ENCODE measurements at places on chromosomes 11 and 22.

- DNase-seq, result no peak
Observed at GRCh38 chr11:59787255-59787588, 23.4 kb downstream of the MRPL16 start.

GRCh38 chr22:42490243-42490832 lies 29.3 kb downstream of the RRP7A start:
- DNase-seq, result no peak

- DNase-seq, result peak; percentile 73
Observed at GRCh38 chr11:5600374-5600851, 4.0 kb downstream of the TRIM6 start.

DNA sequence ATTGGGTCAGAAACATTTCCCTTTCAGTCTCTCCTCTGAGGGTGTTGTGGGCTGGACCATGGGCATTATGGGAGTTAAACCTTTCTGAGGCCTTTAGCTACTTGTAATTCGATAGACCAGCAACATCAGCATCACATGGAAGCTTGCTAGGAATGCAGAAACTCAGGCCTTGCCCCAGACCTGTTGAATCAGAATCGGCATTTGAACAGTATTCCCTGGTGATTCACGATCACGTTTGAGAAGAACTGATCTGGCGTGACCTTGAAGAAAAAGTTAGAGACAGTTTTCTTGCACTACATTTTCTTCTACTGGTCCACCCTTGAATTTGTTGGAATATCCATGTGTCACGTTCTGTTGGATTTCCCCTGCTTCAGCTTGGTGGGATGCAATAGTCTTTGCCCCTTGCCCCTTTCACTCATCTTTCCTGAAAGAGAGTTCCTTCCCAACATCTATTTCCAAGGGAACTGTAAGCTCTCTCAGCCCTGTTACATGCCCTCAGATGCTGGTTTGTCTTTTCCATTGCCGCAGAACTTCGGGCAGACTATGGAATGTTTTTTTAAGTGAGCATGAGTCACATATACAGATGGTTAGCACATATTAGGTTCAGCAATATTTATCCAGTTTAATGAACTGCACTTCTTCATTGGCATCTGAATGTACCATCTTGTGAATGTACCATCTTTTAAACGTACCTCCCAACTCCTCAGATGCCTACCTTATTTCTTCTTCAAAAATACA lies 23.9 kb downstream of the EHF start:
- no peak for DNase-seq

- DNase-seq, result no peak
Observed at GRCh38 chr11:112744041-112744440, 217.2 kb upstream of the NCAM1 start.

- no peak for DNase-seq
Observed at GRCh38 chr11:117862019-117862725, 14.3 kb downstream of the FXYD6 start.

- no peak for DNase-seq
Observed at GRCh38 chr22:37681001-37681424, 5.1 kb upstream of the NOL12 start.

DNA sequence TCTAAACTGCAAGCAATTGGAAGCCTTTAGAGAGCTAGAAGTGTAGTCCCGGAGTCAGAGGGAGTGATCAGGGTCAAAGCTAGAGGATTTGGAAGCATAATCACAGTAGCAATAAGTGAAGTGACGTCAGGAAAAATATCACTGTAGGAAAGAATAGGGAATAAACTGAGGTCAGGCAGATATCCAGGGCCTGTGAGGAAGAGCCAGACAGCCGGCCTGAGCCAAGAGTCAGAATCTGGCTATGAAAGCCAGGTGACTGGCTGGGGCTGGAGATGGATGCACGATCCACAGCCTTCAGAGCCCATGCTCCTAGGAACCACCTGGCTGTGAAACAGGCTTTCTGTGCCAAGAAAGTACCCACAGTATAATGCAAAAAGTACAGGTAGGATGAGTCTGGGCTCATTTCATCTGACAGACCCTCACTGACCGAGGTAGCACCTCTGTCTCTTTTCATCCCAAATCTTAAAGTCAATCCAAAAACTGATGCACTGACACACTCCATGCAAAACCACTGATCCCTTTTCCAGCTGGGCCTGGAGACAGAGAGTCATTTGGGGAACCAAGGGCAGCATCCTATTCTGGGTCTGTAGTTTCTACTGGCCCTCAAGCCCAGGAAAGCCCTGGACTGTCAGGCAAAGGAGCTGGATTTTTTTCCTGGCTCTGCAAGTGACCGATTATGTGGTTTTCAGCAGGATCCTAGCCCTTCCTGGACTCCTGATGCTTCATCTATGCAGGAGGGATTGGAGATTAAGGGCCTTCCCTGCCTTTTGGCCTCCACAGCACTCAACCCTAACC lies 21.3 kb downstream of the TRIM66 start:
- no peak for DNase-seq

- DNase-seq, result no peak
Observed at GRCh38 chr11:512761-513595, 5.9 kb upstream of the RNH1 start.

DNA sequence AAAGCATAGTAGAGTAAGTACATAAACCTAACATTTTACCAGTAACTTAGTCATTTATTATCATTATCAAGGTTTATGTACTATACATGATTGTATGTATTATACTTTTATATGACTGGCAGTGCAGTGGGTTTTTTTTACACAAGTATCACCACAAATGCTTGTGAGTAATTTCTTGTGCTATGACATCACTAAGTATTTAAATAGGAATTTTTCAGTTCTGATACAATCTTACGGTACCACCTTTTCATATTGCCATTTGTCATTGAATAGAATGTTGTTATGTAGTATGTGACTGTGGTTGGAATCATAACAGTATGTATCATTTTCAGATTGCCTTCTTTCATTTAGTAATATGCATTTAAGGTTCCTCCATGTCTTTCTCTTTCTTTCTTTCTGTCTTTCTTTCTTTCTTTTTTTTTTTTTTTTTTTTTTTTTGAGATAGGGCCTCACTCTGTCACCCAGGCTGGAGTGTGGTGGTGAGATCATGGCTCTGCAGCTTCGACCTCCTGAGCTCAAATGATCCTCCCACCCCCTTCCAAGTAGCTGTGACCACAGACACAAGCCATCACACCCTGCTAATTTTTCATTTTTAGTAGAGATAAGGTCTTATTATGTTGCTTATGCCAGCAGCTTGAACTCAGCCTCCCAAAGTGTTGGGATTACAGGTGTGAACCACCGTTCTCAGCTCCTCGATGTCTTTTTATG lies 18.6 kb downstream of the ATM start:
- DNase-seq, result no peak

GRCh38 chr11:47062736-47063135 lies 113.9 kb downstream of the ARFGAP2 start:
- DNase-seq, result no peak

DNA sequence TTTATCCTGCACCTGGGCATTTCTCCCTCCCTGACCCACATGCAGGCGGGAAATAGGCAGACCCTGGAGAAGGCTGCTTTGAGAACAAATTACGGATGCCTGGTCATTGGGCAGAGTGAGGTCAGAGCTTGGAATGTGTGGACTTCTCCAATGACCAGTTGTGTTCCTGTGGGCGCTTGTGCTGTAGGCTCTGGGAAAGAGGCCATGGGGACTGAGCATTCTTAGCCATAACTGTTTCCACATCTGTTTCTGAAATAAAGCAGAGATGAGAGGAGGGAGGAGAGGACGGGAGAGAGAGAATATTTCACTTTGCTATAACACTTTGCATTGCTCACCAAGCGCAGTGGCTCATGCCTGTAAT lies 11.2 kb upstream of the TMEM184B start:
- no peak for DNase-seq

DNA sequence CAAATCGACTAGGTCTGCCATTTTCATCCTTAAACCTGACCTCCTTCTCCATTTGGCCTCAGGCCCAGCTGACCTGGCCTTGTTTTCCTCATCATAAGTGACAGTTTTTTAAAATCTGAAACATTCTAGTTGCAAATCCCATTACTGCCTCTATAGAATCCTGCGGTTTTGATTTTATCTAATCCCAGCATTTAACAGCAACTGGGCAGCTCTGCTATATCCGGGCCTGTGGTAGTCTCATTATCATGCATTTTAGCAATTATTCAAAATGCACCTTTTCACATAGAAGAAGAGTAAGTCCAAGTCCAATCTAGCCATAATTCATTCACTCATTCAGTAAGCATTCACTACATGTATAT lies 28.6 kb upstream of the BIRC3 start:
- DNase-seq, result no peak

Data from DMS53 (cell line).